Breast epithelium (tissue), 4 donors: ENCODE measurements at places on chromosomes 1 and 21. TPM values are rescaled to one million over a fixed set of nuclear protein-coding genes. Genes with fewer than 3 reads are reported as not detected.

Gene LZIC
- 29.3 TPM for total RNA-seq

Gene BEND5
- total RNA-seq, result 5.9 TPM

Gene THEMIS2
- 25.6 TPM for total RNA-seq

Gene CFHR3
- not detected for total RNA-seq

Gene NBPF1
- total RNA-seq, result 42.7 TPM

Gene MASP2
- not detected for total RNA-seq

Gene TIMM17A
- 26.2 TPM for total RNA-seq

Gene LRRC8B
- 25.3 TPM for total RNA-seq

Gene HCN3
- 1.3 TPM for total RNA-seq

Gene MUL1
- total RNA-seq, result 29.6 TPM

Gene S100A9
- 90.3 TPM for total RNA-seq

Gene CNR2
- total RNA-seq, result not detected

Gene HUNK
- total RNA-seq, result 2.0 TPM

Gene CDK18
- 12.3 TPM for total RNA-seq

Gene PTPN22
- 7.2 TPM for total RNA-seq

Gene CELA2A
- not detected for total RNA-seq

Gene KPRP
- not detected for total RNA-seq
